NCI-H146 (cell line): ENCODE measurements at places on chromosomes 12 and 14.

GRCh38 chr12:128796439-128797118 is 27.2 kb downstream of the SLC15A4 start:
- no peak for DNase-seq

GRCh38 chr12:119011231-119011630 is 29.9 kb downstream of the SRRM4 start:
- peak; percentile 26 for DNase-seq

GRCh38 chr14:87940382-87940781 is 52.6 kb downstream of the GALC start:
- no peak for DNase-seq

DNA sequence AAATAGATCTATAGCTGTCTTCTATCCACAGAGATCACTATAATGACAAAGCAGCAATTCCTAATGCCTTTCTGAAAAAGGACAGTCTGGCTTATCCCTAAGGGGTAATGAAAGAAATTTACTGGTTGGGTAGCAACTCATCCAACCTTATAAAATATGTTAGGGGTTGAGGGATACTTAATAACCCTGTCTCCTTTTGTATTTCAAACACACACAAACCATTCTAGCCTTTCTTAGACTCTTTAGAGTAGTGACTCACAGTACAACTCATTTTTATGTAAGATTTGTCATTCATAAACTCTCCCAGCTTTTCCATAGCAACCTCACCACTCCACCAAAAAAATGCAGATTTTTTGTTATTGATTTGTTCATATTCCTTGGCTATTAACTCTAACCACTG is 167.9 kb downstream of the FSCB start:
- no peak for DNase-seq

DNA sequence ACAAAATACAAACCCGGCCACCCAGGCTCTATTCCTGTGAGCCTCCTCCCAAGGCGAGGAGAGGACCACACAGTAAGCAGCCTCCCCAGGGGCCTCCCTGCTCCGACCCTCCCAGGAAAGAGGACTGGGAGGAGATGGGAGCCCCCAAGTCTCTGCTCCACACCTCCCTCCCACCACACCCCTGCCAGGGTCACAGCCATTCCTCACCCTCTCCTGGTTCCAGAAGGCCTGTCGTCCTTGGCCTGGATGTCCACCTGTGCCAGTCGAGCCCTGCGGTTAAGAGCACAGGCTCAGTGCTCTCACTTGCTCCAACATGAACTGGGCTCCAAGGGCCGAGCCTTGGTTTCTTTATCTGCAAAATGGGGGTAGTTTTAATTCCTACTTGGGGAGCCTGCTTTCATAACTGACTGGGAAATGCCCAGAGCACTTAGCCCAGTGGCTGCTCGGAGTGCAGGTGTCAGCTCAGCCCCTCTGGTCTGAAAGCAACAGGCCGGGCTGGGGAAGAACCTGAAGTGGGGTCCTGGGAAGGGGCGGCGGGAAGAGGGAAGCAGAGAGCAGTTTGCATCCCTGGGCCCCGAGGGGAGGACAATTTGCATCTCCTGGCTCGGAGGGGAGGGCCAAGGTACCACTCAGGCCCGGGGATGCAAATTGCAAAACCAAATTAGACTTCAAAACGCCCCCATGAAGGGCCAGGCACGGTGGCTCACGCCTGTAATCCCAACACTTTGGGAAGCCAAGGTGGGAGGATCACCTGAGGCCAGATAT is 23.6 kb downstream of the TCHP start:
- no peak for DNase-seq

DNA sequence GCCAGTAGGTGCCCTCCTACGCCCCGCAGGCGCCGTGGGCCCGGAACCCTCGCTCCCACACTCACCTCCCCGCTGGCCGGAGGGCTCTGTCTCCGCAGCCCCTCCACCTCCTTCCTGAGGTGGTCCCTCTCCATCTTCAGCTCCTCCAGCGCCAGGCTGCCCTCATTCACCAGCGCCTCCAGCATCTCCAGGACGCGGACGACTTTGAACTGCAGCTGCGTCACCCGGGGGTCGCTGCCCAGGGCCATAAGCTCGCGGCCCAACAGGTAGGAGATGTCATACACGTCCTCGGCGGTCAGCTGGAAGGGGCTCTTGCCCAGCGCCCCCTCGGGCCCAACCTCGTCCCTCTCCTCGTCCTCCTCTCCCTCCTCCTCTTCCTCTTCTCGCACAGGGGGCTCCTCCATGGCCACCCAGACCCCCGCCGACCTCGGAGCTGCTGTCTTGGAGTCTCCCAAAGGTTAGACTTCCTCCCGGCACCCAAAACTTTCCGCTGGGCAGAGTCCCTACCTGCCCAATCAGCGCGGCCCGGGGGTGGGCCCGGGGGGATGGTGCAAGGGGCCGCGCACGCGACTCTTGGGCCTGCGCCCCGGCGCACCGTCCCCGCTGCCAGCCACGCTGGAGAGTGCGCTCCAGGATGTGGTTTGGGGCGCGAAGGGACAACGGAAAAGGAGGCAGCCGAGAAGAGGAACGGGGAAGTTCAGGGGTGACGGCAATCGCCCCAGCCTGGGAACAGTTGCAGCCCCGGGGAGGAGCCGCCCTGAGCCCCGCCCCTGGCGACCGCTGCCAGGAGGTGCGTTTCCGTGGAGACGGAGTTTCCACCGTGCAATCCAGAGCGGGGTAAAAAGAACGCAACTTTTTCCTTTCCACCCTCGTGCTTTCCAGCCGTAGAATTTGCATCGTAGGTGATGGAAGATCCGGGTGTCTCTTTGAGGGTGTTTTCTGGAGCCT is at the start of gene RILPL2:
TSS of gene RILPL2 (minus strand) at position 668 of the 948 bp plus-strand sequence. CDS start at position 404, 264 bp downstream.
- DNase-seq = peak; percentile 54

DNA sequence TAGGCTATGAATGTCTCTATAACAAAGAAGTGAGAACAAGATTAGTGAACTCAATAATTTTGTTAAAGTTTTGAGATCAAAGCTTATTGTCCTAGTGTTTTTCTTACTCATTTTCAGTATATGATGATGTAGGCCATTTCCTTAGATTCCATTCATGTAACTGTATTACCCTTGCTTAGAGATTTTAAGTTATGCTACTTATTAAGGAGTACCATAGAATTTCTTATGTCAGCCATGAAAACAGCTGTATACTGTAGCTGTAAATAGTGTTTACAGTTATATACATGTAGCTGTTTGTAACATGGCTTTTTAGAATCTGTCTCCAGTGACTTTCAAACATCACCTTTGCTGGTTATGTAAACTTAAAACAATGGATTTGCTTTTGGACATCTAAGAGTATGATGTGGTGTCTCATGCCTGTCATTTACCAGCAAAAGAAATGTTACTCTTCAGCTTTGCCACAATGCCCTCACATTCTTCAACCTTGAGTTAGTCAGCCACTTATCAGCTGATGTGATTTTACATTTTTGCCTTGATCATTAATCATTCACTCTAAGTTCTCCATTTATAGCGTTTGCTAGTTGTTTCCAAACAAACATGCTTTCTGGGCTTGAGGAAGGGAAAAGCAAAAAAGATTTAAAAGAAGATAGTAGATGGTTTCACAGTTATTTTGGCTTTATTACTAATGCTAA is 55.5 kb downstream of the SLC16A7 start:
- DNase-seq = no peak

- no peak for DNase-seq
Observed at GRCh38 chr12:77760271-77761025, 70.2 kb upstream of the NAV3 start.

- DNase-seq = no peak
Observed at GRCh38 chr14:24688030-24688658, 54.2 kb upstream of the GZMB start.

DNA sequence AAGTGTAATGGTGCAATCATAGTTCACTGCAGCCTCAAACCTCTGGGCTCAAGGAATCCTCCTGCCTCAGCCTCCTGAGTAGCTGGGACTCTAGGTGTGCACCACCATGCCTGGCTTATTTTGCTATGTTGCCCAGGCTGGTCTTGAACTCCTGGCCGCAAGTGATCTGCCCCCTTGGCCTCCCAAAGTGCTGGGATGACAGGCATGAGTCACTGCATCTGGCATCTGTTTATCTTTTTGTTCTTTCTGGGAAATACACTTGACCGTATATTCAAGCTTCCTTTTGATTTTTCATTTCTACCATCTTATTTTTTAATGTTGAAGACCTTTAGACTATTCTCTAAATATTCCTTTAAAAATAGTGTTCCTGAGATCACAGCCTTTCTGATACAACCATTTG is 82.4 kb upstream of the OSBPL8 start:
- no peak for DNase-seq

- DNase-seq = no peak
Observed at GRCh38 chr12:104598342-104599271, 141.9 kb downstream of the CHST11 start.

- no peak for DNase-seq
Observed at GRCh38 chr12:46101485-46101869, 111.1 kb upstream of the SCAF11 start.

- peak; percentile 27 for DNase-seq
Observed at GRCh38 chr12:109359131-109359690, 11.5 kb downstream of the MYO1H start.

DNA sequence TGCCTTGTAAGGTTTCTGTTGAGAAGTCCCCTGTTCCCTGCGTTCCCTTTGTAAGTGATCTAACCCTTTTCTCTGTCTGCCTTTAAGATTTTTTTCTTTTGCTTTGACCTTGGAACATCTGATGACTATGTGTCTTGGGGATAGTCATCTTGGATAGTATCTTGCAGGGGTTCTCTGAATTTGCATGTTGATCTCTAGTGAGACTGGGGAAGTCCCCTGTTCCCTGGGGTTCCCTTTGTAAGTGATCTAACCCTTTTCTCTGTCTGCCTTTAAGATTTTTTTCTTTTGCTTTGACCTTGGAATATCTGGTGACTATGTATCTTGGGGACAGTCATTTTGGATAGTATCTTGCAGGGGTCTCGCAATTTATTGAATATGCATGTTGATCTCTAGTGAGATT is 38.2 kb upstream of the TMX1 start:
- DNase-seq = no peak

GRCh38 chr12:123363740-123364531 is 711 bp downstream of the SBNO1 start:
- DNase-seq = peak; percentile 33

DNA sequence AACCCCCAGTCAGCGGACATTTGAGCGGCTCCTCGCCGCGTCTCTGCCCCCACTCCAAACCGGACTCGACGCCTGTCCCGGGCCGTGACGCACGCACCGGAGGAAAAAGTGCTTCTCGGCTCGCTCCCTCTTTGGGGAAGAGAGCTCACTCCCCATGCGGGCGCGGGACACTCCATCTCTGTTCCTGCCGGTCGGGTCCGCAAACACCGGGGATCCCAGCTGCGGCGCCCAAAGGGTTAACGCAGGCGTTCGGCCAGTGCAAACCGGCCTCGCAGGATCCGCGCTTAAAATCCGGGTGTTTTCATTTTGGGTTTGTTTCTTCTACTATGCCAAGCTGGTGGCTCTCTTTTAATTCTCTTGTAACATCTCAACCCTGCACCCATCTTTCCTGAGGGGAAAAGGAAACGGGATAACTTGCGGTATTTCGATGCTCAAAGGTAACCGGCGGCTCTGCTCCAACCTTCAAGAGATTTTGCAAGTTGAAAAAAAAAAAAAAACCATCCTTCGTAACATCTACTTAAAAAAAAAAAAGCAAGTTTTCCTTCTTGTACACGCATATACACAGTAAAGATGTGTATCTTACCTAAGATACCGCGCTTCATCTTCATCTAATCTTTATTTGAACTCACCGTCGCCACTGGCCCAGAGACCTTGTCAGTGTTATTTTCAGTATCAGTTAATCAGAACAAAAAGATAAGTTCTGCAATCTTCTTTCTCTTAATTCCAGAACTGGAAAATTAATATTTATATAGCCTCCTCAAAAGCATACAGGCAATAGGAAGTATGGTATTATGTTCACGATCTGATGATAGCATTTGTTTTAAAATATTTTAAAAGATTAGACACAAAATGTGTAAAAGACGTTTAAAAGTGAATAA is 1.6 kb upstream of the ATP2B1 start:
- DNase-seq = peak; percentile 55

GRCh38 chr14:68593806-68594536 is 198.9 kb downstream of the ZFP36L1 start:
- no peak for DNase-seq
